Endodermal cell (in vitro differentiated cells): ENCODE measurements at places on chromosomes 7 and 10.

DNA sequence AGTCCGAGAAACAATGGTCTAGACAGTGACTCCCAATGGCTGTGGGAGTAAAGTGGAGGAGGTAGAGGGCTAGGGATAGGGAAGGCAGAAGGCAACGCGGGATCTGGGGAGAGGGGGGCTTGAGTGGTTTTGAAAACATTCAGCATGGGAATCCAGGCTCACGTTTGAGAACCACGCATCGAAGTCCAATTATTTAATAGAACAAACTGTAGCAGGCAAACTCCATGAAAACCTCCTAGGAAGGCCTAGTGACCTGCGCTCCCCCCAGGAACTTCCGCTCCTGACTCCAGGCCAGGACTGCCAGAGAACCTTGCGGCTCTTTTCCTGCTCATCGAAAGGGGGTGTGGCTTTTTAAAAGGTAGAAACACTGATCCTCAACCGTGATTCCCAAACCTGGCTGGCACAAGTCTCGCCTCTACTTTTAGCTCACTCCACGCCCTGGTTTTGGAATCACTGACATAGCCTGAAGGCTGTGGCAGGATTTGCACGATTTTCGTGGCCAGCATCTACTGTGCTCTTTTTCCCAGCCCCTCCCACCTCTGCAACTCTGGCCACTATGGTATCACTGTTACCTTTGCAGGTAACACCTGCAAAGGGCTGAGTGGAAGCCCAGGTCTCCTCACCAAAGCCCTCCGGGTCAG is 43.4 kb downstream of the MYOF start:
- DNase-seq = peak; percentile 94

DNA sequence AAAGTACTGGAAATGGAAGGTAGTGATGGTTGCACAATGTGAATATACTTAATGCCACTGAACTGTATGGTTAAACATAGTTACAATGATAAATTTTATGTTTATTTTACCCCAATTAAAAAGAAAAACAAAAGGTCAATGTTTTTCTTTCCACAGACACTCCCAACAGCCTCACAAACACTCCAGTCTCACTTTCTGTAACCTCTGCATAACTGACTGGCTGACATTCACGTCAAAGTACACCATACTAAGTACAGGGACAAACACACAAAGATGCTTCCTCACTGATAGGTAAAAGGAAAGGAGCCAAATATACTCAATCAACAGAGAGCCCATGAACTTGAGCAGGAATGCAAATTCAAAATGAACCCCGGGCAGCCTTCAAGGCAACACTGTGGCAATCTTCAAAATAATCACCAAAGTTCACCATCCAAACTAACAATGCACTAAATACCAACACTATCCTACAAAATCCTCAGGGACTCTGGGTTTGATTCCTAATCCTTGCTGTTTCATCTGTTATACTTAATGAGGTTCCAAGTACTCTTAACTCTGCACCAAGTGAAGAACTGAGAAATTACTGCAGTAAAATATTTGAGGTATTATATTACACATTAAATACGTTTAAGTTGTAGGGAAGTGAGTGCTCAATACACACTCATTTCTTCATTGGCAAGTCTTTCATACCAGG is 90.8 kb downstream of the ARMH3 start:
- no peak for DNase-seq

GRCh38 chr7:157668221-157668883 is 331.5 kb downstream of the DNAJB6 start:
- no peak for DNase-seq

DNA sequence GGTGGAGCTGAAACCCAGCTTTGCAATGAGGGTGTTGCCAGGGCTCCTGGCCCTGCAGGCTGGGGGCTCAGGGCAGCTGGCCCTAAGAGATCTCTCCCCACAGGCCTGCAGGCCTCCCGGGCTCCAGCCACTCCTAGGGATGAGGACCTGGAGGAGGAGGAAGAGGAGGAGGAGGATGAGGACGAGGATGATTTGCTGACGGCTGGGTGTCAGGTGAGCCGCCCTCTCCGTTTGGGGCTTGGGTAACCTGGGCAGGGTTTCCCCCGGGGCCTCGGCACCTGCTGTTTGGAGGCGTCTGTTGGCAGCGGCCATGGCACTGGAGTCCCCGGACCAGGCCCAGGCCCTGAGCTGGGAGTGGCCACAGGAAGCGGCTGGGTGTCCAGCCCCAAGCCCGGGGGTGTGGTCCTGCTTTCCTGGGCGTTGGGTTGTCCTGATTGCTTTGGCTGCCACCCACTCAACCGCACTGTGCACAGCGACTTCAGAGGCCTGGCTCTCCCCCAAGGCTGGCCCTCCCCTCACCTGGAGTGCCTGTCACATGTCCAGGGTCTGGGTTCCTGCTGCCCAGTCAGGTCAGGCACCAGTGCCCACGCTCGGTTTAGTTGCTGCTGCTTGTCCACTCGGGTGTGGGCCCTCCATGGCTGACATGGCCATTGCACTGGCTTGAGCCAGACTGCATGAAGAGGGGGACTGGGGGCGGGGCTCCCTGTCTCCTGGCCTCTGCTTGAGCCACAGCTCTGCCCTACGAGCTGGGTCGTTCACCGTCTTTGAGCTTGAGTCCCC is 5.9 kb downstream of the ZNF316 start:
- DNase-seq = no peak

GRCh38 chr10:28840971-28841370 is 163.7 kb downstream of the BAMBI start:
- DNase-seq = peak; percentile 3

GRCh38 chr10:89481662-89482061 is 53.7 kb downstream of the SLC16A12 start:
- DNase-seq = no peak

GRCh38 chr7:68789597-68789996 is 808.7 kb upstream of the AUTS2 start:
- DNase-seq = no peak

- DNase-seq = no peak
These were observed 23.1 kb upstream of the ITGA8 start for GRCh38 chr10:15742836-15743235.

- DNase-seq = no peak
These were observed 16.3 kb upstream of the ABLIM1 start for GRCh38 chr10:114674346-114674745.

GRCh38 chr10:122565766-122566206 is 5.2 kb downstream of the DMBT1 start:
- peak; percentile 93 for DNase-seq

GRCh38 chr7:150361807-150362621 is 6.6 kb upstream of the REPIN1 start:
- DNase-seq = peak; percentile 63

DNA sequence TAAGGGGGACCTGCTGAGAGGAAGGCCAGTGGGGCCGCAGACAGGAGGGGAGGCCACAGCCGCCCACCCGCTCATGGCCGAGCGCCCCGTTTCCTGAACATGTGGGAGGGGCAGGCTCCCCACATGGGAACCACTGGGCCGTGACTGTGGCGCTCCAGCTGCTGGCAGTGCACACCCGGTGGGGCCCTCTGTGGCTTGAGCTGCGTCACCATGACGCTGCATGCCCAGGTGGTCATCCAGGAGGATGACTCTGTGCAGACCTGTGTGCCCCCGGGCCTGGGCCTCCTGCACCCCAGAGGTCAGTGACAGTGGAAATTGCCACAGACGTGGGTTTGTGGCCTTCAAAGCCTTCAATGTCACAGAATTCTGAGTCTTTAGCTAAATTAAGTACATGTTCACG is 85.1 kb downstream of the MGMT start:
- no peak for DNase-seq

DNA sequence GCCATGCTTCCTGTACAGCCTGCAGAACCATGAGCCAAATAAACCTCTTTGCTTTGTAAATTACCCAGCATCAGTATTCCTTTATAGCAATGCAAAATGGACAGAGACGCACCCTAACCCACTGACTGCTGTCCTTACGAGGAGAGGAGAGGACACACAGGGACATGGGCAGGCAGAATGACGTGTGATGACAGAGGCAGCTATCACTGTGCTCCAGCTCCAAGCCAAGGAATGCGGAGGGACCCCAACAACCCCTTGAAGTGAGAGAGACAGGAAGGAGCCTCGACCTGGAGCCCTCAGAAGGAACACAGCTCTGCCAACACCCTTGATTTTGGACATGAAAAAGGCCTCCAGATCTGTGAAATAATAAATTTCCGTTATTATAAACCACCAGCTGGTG is 46.6 kb upstream of the EBF3 start:
- DNase-seq = no peak

- no peak for DNase-seq
These were observed 9.6 kb upstream of the TRIM56 start for GRCh38 chr7:101075646-101076045.

- DNase-seq = no peak
These were observed 432.7 kb upstream of the GALNT17 start for GRCh38 chr7:70699271-70699670.

GRCh38 chr7:12490107-12490688 is 80.3 kb upstream of the SCIN start:
- DNase-seq = no peak

DNA sequence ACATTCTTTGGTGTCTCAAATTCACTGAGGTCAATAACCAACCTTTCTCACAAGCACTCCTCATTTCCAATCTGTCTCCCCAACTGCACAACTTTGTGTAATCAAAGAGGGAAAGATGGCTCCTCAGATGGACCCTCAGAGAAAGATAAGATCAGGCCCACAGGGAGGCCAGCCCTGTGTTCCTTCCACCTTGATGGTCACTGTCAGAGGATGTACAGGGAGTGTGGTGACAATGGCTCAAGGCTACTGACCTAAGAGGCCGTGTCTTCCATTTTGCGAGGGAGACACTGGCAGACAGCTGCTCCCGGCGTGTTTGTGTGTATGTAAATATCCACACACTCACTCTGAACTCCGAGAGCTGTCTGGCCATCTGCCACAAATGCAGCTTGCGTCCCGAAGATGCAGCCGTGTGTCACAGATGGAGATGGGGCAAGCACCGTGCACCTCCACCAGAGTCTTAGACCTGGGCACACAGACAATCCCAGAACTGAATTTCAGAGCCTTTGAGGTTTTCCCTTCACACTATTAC is 712.1 kb upstream of the NRP1 start:
- DNase-seq = no peak

GRCh38 chr7:116339564-116339963 is 129.2 kb downstream of the TES start:
- DNase-seq = no peak

DNA sequence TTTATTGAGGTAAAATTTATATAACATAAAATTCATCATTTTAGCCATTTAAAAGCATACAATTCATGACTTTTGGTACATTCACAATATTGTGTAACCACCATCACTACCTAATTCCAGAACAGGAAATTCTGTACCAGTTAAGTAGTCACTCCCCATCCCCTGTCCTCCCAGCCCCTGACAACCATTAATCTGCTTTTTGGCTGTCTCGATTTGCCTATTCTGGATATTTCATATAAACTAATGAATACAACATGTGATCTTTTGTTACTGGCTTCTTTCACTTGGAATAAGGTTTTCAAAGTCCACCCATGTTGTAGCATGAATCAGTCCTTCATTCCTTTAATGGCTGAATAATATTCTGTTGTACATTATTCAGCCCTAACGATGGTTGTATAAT is 115.6 kb upstream of the KLF14 start:
- DNase-seq = no peak

DNA sequence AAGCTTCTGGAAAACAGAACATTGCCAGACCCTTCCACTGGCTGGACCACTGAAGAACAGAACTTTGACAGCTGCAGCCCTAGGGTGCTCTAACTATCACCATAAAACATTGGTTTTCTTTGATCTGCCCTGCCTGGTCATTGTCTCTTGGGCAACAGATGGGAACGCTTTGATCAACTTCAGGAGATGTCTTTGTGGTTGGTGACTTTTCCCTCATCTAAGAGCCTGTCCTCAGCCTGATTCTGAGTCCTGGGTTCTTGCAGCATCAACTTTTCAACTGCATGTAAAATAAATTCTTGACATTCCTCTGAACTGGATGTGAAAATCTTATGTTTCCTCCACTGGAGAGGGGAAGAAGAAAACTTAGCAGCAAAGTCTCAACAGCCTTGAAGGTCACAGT is 53.1 kb upstream of the ZNRF2 start:
- no peak for DNase-seq

GRCh38 chr10:59366290-59366689 is 3.9 kb upstream of the FAM13C start:
- DNase-seq = no peak

- peak; percentile 49 for DNase-seq
These were observed 124.3 kb downstream of the ACTR3B start for GRCh38 chr7:152883858-152884257.

GRCh38 chr7:77182261-77182660 is 17.4 kb downstream of the FGL2 start:
- no peak for DNase-seq

DNA sequence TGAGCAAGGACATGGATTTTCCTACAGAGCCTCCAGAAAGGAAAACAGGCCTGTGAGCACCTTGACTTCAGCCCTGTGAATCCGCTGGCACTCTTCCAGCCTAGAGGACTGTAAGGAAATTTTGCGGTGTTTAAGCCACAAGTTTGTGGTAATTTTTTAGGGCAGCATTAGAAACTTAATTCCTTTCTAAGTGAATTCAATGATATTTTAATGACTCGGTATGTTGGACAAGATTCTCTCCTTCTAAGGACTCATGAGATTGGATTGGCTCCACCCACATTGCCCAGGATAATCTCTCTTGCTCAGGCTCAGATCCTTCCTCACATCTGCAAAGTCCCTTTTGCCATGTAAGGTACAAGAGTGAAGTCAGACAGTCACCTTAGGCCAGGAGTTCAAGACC is 4.5 kb downstream of the LYZL2 start:
- DNase-seq = no peak

GRCh38 chr7:97118306-97118917 is 914 bp downstream of the SDHAF3 start:
- no peak for DNase-seq

DNA sequence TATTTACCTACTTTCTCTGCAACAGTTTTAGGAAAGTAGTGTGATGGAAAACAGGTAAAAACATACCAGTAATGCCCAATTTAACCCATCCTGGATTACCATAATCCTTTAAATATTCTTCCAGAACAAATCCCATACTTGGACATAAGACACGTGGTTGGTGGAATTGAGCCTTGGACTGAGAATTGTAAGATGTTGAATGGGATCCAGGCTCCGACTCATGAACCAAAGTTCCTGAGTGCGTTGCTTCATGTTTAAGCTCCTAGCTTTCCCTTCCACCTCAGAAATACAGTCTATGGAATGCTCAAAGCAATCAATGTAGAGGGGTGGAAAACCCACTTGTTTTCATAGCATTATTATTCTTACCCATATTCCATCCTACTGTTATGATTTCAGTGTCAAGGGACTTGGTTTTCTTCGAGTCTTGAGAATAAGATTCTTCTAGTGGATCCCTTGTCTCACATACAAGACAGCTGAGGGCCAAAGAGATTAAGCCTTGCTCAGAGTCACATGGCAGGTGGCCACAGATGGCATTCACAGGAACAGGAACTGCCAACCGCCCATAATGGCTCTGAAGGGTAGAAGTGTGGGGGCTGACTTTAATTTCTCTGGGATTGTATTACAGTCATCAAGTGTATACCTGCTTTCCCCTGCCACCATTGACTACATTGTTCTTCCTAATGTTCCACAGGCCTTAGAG is 171.2 kb downstream of the GFRA1 start:
- no peak for DNase-seq

DNA sequence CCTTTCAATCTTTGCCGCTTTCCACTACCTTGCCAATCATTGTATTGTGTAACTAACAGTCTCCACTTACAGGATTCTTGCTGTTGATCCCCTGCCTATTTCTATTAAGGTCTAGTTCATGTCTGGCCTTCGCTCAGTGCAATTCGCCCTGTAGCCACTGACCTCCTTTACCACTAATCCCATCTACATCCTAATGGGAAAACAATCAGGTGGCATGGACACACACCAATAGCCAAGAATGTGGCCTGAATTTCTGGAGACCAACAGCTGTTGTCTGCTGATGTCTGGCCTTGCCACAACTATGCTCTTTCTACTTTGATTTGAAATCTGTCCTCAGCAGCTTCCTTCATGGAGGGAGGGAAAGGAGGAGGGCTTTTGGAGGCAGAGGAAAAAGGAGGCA is 546.2 kb downstream of the SORCS3 start:
- DNase-seq = no peak
